Activated T-cell treated with anti-CD3 and anti-CD28 coated beads, Interleukin-2, amount 50 U/mL, for 24 hours (primary cell): ENCODE measurements at places on chromosomes 13 and 19.

DNA sequence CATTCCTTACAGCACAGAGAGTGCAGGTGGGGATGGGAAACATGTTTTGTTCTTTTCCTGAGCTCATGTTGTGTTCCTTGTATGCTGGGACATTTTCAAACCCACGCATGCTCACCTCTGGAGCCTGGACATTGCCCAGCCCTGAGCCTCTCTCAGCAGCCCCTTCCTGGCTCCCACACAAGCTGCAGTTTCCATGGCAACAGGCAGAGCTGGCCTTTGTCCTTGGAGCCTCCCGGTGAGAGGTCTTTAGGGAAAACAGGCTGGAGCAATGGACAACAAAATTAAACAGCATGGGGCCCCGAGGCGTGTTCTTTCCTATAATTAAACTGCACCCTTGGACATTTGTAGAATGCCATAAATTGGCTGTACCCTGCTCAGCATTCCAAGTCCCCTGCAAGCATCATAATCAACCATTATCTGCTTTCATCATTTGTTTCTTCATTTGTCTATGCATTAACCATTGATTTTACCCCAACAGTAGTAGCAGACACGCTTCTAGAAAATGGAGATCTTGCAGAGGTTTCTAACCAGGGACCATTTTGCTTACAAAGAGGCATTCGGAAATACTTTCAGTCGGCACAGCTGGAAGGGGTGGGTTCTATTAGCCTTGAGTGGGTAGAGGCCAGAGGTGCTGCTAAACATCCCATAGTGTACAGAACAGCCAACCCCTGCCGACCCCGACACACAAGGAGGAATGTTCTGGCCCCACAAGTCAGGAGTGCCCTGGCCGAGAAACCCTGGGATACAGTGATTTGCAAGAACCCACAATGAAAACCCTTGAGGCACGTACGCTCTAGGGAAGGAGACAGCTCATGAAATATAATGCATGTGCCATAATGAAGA, 133.4 kb upstream of the PEG3 start:
- DNase-seq, result no peak

GRCh38 chr13:20165417-20166257, 4.8 kb upstream of the GJA3 start:
- no peak for DNase-seq

DNA sequence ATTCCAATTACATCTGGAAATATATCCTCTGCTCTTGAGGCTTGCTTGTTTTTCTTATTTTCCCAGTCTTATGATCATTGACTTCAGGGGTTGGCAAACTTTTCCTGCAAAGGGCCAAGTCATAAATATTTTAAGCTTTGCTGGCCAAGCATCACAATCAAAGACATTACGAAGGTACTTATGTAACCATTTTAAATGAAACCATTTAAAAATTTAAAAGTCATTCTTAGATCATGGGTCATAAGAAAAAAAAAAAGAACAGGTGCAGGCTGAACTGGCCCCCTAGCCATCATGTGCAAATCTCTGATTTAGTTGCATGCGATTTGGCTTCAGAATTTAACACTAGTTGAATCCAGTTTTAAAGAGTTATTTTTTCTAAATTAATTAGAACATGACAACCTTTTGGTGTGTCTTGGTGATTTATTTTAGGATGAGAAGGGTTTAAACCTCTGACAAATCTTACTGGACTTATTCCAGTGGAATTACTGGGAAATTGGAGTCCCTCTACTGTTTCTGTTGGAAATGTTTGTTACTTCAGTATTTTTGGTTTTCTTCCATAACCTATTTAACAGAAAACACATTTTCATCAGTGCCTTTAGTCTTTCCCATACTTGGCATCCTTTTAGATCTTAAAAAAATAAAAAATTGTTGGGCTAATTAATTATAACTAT, 148.1 kb downstream of the NHLRC3 start:
- DNase-seq, result no peak

GRCh38 chr13:59354665-59355369, 808.9 kb downstream of the DIAPH3 start:
- no peak for DNase-seq

GRCh38 chr19:49543032-49543431, 15.2 kb downstream of the RCN3 start:
- no peak for DNase-seq

DNA sequence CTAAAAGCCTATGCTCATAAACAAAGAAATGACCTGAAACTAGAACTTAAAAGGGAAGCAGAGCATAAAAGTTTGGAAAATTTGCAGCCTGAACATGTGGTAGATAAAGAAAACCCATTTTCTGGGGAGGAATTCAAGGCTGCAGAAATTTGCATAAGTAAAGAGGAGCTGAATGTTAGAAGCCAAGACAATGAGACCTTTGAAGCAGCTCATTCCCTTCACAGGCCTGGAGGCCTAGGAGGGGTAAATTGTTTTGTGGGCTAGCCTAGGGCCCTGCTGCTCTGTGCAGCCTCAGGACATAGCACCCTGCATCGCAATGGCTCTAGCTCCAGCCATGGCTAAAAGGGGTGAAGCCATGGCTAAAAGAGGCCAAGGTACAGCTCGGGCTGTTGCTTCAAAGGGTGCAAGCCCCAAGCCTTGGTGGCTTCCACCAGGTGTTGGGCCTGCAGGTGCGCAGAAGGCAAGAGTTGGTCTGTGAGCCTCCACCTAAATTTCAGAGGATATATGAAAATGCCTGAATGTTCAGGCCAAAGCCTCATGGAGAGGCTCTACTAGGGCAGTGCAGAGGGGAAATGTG, 38.3 kb downstream of the ZIC2 start:
- DNase-seq, result no peak

DNA sequence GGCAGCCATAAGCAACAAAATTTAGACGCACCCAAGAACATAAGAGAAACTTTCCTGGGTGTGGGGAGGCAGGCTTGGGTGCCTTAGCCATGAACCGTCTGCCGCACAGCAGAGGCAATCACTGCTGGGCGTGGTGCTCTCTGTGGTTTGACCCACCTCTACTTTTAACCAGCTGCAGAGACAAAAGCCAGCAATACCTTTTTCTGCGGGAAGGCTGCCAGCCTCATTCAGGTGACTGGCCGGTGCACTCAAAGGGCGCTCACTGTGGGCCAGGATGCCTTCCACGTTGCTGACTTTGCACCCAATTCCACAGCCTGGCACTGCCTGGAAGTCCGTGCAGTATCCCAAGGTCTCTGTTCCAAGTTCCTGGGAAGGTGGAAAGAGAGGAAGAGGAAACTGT, 69.1 kb downstream of the ATP7B start:
- DNase-seq, result no peak

DNA sequence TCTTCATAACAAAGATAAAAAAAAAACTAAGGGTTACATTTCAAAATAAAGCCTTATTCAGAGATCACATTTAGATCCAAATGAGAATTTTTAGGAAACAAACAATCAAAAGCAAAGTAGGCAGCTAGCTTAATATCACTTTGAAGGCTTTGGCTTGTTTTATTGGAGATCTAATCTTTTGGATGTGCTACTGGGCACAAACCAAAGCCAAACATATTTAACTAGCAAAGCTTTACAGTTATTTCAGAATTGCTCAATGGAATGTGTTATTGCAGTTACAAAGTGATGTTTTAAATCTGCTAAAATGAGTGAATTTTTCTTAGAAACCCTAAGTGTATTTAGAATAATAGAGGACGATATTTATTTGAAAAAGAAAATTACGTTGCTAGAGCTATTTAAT, 114.7 kb upstream of the KLHL1 start:
- DNase-seq, result no peak

- no peak for DNase-seq
Observed at GRCh38 chr19:15042826-15043225, 6.5 kb upstream of the CASP14 start.

- no peak for DNase-seq
Observed at GRCh38 chr13:24276861-24277260, 32.5 kb upstream of the C1QTNF9 start.

GRCh38 chr13:108830916-108831315, 201.5 kb downstream of the MYO16 start:
- no peak for DNase-seq

DNA sequence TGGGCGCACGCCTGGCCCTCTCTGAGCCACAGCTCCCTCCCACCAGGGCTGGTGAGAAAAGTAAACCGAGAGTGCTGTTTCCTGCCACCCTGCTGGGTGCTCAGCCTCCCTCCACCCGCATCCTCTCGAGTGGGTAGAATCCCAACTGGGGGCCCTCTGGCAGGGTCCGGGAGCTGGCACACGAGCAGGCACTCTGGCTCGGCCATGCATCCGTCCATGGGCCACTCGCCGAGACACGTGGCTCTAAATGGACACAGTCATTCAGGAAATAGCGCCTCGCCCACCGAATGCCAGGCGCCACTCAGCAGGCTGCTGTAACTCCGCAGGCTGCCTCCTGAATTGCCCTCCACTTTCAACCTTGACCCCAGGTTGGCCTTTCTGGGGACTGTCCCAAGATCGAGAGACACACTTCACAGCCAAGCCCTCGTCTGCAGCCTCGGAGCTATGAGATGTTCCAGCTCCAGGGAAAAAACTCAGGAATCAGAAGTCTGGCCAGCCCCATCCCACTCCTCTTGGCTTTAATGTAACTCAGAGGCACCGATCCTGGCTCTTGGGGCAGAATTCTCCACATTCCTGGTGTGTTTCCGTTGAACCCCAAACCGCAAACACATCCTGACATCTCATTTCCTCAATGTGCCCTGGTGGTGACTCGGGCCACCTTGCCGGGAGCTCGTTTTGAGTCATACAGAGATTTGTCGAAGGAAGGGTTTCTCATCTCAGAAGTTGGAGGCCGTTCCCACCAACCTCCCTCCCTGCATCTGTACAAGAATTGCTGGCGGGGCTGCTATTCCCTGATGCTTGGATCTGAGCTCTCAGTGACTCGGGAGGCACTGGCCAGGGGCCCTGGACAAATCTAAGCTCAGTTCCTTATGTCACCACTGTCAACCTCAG, 14.1 kb downstream of the KLF2 start:
- peak; percentile 72 for DNase-seq

DNA sequence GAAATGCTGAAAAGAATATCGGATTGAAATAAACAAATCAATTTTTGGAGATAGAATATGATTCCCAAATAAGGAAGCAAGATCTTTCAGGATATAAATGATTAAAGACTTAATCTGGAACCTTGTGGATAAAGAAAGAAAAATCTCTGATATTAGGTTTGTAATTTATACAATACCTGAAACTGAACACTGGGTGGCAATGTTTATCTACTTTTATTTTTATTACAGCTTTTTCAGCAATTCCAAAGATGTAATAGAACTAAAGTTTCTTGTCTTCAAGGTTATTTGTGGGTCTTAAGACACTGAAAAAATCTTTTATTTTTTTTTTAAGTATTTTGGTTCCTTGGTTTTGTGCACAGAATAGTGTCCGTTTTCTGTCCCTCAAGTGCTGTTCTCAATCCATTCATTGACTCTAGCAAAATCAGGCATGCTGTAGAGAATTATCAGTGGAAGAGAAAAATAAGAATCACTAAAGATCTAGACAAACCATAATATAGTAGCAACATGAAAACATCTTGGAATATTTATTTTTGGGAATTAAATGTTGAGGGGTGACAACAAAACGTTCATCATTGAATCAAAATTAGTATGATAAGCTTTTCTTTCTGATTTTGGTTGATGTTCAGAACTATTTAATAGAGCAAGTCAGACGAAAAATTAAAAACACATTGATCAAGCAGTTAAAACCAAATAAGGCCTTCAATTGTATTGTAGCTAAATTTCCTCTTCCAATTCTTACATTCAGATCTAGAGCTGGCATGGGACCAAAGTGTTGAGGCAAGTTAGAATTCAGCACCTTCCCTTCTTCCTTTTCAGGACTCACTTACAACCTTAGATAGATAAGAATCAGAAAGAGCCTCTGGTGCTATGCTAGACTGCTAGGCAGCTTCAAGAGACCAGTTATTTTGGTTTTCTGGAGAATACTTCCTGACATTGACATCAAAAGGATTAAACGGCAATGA, 704.4 kb upstream of the PCDH20 start:
- DNase-seq, result no peak

- no peak for DNase-seq
Observed at GRCh38 chr13:70188567-70188966, 80.3 kb upstream of the KLHL1 start.

DNA sequence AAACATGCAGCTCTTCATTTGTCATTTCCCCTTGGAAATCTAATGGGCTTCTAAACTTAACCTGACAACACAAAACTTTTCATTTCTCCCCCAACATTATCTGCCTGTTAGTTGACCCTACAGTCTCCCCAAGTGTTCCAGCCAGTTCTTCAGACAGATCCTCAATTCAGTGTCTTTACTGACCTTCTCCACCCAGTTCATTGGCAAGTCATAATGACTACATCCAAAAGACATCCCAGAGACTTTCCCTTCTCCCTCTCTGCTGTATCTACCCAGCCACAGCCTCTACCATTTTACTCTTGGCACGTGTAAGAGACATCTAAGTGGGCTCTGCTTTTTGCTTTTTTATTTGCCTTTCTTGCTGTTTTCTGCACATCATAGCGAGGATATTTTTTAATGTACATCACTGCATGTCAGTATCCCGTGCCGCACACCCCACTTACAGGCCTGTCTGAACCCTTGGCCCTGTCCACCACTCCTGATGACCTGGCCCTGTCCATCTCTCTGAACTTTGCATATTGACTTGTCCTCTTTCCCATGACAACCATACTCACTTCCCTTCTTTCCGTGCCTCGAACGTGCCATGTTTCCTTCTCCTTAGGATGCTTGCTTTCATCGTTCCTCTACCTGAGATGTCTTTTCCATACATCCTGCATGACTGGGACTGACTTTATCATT, 391.9 kb downstream of the IRS2 start:
- DNase-seq, result no peak
